Activated T-cell treated with anti-CD3 and anti-CD28 coated beads, Interleukin-2, amount 50 U/mL, for 48 hours (primary cell): ENCODE measurements at places on chromosomes 7 and 10.

DNA sequence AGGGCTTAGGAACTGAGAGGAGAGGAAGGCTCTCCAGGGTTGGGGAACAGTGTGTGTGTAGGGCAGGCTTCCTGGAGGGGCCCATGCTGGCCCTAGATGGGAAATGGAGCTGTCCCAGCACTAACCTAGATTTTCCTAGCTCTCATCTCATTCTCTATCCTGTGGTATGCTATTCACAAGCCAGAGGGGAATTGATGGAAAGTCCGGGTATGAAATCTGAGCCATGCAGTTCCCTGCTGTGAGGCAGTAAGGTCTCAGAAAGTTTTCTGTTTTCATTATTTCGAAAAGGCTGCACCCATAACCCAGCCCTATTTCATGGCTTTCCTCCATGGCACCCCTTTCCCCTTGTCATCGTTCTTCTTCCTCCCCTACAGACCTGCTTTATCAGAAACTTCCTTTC, 220.3 kb downstream of the RPS24 start:
- no peak for DNase-seq

DNA sequence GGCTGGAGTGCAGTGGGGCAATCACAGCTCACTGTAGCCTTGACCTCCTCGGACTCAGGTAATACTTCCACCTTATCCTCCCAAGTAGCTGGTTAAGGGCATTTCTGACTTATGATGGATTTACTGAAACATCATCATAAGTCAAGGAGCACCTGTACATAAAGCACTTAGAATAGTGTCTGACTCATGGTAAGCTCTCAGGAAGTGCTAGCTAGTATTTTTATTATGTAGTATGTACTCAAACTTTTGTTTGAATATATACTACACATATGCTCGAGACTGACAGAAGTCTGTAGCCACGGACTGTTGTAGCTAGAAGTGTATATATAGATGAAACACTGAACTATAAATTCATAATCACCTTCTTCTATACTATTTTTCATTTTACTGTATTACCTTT, 107.5 kb upstream of the DNAJB12 start:
- DNase-seq, result no peak

DNA sequence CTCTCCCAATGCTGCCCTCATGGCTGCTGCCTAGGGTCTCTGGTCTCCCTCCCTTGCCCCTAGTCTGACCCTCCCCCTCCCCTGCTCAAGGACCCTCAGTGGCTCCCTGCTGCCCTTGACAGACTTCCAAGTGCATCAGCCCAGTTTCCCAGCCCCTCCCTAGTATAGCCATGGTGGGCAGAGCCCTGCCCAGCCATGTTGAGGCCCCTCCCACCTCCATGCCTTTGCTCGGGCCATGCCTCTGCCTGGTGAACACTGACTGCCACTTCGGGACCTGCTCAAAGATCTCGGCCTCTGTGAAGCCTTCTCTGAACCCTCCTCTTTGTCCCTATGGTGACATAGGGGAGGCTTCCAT, 73.2 kb downstream of the MYL10 start:
- peak; percentile 2 for DNase-seq

GRCh38 chr7:34848670-34849069, 188.6 kb downstream of the DPY19L1 start:
- no peak for DNase-seq

DNA sequence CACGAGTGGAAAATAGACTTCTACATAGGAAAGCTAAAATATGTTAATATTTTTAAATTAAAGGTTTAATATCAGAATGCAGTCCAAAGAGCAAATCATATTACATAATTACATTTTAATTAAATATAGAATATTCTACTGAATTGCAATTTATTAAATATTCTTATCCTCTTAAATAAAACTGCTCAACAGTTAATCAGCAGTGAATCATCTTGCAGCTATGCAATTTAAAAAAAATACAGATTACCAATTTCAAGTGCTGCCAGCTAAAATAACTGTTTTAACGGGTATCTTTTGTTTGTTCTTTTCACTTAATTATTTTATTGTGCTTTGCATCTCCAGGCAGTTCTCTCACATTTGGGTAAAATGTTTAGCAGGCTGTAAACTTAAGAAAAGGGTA, 82.2 kb downstream of the ZNRF2 start:
- no peak for DNase-seq

DNA sequence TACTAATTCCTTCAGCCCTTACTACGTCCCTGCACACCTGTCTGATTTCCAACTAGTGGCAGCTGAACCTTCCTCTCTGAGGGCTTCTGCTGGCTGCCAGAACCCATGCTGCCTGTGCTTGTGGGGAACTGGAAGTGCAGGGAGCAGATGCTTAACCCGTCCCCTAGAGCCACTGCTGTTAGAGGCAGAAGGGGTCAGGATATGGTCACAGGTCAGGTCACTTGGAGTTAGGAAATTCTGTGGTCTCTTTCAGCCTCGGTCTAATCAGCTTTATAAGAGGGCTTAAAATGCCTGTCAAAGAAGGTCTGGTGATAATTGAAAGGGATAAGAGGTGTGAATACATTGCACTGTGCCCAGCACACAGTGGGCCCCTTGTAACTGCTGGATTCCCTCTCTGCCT, 82.0 kb downstream of the PLPP4 start:
- DNase-seq, result no peak

DNA sequence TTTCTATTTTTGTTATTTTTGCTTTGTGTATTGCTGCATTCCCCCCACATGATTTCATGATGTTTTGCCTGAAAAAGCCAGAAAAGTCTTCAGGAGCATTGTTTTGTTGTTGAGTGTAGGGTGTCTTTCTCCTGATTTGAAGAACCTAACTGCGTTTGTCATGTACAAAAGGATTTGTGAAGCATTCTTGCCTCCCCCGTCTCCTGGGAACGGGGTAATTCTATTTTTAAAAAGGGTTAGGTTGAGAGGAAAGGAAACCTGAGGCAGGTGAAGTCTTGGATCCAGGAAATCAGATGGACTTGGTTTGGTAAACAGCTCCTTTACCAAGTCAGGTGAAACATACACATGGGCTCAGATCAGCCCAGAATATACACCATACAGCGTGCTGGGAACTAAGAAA, 26.0 kb upstream of the BTBD16 start:
- DNase-seq, result no peak

- no peak for DNase-seq
Observed at GRCh38 chr10:92505044-92505443, 68.8 kb downstream of the IDE start.

- no peak for DNase-seq
Observed at GRCh38 chr10:93440591-93441091, 41.5 kb downstream of the MYOF start.

- DNase-seq, result peak; percentile 80
Observed at GRCh38 chr7:150451097-150451793, 815 bp downstream of the GIMAP8 start.

DNA sequence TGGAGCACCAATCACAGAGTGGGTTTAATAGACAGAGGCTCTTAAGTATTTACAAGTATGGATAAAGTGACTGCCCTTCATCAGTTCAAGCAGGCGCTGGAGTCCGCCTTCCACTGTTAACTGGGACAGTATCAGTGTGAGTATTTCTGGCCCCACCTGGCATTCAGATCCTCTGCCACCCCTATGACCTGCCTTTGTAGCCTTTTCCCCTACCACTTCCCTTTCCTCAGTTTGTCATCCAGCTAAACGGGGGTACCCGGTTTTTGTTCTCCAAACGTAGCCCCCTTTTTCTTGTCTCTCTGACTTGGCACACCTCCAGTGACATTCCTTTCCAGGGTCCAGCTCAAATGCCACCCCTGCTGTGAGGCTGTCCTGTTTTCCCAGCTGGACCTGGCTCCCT, 134.4 kb downstream of the SNX10 start:
- DNase-seq, result no peak

- DNase-seq, result no peak
Observed at GRCh38 chr7:18212308-18212707, 184.7 kb upstream of the PRPS1L1 start.

DNA sequence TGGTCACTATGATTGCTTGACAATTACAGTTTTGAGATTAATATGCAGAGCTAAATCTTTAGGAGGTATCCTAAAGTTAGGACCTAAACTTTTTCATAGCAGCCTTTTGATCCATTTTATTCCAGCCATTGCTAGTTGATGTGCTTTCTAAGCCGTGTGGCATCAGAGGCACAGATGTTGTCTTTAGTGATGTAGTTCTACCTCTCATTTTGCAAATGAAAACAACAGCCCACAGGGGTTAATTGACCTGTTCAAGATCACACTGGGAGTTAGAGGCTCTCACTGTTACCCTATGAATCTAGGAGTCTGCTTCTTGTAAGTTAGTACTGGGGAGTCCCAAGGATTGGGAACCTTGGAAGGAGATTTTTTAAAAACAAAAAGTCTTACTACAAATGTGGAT, 10.6 kb downstream of the AUTS2 start:
- DNase-seq, result no peak

- DNase-seq, result no peak
Observed at GRCh38 chr7:107593025-107593410, 13.0 kb downstream of the BCAP29 start.

- DNase-seq, result no peak
Observed at GRCh38 chr10:70629338-70629737, 26.8 kb upstream of the PRF1 start.

GRCh38 chr7:74514131-74514591, 60.5 kb downstream of the GTF2IRD1 start:
- no peak for DNase-seq

DNA sequence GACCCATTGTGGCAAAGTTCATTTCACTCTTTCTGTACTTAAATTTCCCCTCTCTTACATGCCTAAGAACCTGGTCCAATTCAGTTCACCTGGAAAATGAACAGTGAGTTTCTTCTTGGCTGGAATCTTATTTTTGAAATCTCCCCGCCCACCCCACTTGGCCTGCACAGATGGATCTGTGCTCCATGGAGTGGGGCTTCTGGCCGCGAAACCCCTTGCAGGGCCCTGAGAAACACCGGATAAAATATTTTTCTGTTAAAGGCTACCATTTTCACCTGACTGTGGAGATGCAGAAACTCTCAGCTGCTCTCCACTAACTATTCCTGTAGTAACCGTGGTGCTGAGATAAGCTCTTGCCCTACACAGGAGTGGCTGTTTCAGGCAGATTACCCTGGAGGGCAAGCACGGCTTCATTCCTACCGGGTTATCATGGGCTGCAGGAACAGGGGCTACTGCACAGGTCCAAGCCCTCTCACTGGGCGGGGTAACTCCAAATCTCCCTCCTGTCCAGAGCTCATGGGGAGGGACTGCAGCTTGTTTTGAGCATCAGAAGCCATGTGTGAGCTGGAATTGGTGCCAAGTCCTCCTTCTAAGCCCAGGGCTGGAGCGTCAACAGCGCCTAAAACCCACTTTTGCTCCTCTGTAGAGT, 118.9 kb downstream of the PRPF18 start:
- DNase-seq, result no peak

- DNase-seq, result no peak
Observed at GRCh38 chr10:121919666-121920065, 8.2 kb downstream of the ATE1 start.

GRCh38 chr7:465710-466400, 53.8 kb downstream of the PDGFA start:
- DNase-seq, result no peak

- no peak for DNase-seq
Observed at GRCh38 chr7:90832726-90833125, 236.6 kb downstream of the CDK14 start.

- no peak for DNase-seq
Observed at GRCh38 chr7:112770051-112770450, 20.1 kb downstream of the TMEM168 start.

DNA sequence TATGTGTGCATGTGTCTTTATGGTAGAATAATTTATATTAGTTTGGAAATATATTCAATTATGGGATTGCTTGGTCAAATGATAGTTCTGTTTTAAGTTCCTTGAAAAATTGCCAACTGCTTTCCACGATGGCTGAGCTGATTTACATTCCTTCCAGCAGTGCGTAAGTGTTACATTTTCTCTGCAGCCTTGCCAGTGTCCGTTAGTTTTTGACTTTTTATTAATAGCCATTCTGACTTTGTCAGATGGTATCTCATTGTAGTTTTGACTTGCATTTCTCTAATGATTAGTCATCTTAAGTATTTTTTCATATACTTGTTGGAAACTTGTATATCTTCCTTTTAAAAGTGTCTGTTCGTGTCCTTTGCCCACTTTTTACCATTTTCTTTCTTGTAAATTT, 434.2 kb upstream of the POT1 start:
- DNase-seq, result no peak

GRCh38 chr10:29646238-29646902, 11.6 kb upstream of the SVIL start:
- DNase-seq, result peak; percentile 47

- DNase-seq, result no peak
Observed at GRCh38 chr10:109882251-109883057, 40.9 kb downstream of the XPNPEP1 start.

- no peak for DNase-seq
Observed at GRCh38 chr10:16986406-16987205, 143.0 kb downstream of the CUBN start.

GRCh38 chr10:29370097-29371092, 81.5 kb downstream of the LYZL1 start:
- DNase-seq, result no peak

- DNase-seq, result no peak
Observed at GRCh38 chr10:91035650-91036292, 114.9 kb upstream of the ANKRD1 start.

DNA sequence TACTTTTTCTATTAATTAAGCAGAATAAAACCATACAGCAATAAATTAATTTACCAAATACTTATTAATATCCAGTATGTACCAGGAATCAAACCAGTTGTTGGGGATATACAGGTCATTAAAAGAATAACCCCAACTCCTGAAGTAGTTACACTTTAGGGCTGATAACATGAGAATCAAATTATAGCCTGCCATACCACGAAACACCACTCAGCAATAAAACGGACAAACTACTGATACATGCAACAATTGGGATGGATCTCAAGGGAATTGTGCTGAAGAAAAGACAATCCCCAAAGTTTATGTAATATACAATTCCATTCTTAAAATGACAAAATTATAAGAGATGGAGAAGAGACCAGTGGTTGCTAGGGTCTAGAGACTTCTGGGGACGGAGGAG, 22.7 kb downstream of the MCMBP start:
- DNase-seq, result no peak

DNA sequence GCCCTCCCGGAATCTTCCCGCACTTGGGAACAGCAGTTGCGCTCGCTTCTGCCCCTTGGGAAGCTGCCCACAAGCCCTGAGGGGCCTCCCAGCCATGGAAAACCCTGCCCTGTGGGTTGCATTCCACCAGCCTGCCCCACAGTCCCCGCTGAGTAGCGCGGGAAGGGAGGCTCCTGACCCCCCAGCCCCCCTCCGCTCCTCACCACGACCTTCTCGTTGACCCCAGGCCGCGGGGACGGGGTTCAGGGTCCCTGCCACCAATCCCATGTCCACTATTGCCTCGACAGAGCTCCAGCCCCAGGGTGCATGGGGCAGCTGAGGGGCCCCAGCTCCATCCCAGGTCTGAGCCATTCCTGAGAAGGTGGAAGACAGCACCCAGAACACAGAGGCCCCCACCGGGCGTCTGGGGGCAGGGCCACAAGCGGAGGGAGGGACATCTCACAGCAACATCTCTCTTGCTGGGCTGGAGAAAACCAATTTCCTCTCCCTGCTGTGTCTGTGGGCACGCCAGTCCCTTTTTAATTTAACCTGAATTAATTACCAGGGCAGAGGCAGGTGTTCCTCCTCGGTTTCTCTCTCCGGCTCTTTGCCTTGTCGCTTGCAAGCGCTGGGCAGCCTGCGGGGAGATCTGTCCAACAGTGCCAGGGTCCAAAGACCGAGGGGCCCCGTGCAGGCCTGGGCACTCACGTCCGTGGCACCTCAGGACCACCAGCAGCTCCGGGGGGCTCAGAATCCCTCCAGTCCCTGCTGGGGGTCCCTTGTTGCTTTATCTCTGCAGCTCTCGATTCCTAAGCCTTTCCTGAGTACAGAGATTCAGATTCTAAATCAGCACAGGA, 57.9 kb downstream of the FOXL3 start:
- no peak for DNase-seq

GRCh38 chr7:11636274-11636673, 195.7 kb downstream of the THSD7A start:
- no peak for DNase-seq
